ENCODE measurements at places on chromosomes 5 and 9.
A peak's percentile ranks its signal among the peaks of the same experiment; 100 is the strongest.

DNA sequence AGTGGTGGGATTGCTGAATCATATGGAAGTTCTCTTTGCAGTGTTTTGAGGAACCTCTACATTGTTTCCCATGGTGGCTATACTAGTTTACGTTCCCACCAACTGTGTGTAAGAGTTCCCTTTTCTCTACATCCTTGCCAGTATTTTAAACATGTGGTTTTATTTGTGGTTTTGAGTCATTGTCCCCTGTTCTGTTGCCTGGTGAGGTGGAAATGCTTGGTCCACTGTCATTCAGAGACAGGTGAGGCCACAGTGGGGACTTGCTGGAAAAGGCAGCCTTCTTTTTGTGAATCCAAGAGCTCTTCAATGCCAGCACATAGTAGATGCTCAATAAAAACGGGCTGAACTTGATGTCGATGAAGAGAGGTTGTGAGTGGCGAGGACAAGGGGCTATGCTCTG, 44.2 kb downstream of the SH3PXD2B start:
- DNase-seq, result peak; percentile 74

DNA sequence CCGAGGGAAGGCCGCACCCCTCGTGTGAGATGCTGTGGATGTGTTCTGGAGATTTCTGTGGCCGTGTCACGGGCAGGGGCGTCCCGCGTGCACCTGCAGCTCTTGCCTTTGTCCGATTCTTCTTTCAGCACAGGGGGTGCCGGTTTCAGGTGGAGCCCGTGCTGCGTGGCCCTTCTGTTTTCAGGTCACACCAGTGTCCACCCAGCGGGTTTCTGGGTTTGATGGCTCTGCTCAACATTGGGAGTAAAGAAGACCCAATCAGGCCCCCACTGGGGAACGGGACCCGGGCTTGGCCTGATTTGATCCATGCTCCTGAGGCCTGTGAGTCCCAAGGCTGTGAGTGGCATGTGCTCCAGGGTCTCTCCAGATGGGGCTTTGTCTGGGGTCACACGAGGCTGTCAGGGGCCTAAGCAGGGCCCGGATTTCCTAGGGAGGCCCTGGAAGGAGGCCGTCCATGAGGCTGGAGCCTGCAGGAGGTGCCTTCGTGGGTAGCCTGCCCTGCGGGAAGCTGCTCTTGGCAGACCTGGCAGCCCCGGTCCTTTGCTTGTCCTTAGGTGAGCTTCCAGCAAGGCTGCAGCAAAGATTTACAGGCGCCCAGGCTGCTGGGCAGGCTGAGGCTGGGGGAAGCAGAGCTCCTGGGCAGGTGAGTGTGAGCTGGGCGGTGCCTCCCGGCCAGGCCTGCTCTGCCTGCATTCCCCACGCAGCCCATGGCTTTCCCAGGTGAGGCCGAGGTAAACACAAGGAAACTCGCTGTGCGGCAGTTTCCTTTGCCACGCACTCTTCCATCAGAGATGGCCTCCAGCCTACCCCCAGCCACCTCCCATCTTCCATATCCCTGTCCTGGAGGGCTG, 12.8 kb downstream of the MRPL36 start:
- no peak for DNase-seq

GRCh38 chr5:80756292-80756691, 101.5 kb upstream of the DHFR start:
- DNase-seq, result no peak

- DNase-seq, result no peak
These were observed 78.9 kb downstream of the FAM170A start for GRCh38 chr5:119708076-119708790.

- no peak for DNase-seq
These were observed 147.0 kb downstream of the CSNK1G3 start for GRCh38 chr5:123659011-123659410.

- DNase-seq, result no peak
These were observed 56.7 kb upstream of the SLC44A1 start for GRCh38 chr9:105187781-105188180.

DNA sequence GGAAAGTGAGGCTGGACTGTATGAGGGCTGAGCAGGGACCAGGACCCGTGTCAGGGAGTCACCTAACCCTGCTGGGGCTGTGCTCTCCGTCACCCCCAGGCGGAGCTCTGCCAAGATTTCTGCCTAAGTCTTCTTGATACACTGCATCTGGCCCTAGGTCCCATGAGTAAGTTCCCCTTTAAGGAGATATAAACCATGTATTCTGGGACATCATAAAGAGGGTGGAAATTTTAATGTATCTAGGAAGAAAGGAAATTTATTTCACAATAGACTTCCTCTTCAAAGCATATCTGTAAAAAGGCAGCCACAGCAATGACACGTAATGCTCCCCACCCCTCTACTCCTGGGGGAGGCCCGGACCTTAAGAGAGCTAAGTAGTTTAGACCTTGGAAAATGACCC, 183.4 kb downstream of the FBXL7 start:
- DNase-seq, result no peak

DNA sequence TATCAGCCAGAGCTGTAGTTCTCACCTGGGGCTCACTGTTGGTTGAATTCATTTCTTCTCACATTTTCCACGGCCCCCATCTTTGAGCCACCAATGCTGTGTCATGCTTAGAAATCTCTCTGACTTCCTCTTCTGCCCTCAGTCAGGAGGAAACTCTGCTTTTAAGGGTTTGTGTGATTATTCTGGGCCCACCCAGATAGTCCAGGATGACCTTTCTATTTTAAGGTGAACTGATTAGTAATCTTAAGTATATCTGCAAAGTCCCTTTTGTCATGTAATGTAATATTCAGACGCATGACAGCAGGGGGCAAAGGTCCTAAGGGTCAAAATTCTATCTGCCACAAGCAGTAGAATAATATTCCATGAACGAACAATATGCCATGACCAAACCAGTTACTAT, 88.4 kb downstream of the AK8 start:
- no peak for DNase-seq

DNA sequence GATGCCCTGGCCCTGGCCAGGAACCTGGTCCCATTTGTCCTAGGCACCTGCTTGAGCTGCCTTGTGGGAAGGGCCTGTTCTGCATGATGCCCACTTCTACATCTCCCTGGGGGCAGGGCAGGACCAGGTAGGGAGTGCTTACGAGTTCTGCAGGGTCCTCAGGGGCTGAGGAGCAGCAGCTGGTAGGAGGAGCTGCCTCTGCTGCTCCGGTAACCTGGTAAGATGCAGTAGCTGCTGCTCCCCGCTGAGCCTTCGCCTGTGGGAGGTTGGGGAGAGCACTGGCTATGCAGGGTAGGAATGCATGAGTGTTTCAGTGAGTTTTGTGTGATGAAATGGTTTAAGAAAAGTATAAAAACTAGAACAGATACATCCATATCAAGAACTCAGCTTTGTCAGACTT, 13.6 kb downstream of the LRRC8A start:
- no peak for DNase-seq

DNA sequence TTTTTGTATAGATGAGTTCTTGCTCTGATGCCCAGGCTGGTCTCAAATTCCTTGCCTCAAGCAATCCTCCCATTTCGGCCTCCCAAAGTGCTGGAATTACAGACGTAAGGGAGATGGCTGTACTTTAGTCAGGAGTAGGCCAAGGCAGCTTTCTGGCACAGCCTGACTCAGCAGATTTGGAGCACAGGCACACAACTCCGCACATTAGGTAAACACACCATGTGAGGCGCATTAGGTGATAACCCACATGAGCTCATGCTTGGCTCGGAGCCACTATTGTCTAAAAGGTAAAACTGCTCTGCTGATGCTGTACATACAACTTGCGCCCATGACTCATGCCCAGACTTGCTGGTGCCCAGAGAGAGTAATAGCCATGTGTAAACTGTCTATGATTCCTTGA, 1157.9 kb downstream of the TAF11L14 start:
- no peak for DNase-seq

GRCh38 chr5:2904399-2904798, 152.9 kb upstream of the IRX2 start:
- no peak for DNase-seq

DNA sequence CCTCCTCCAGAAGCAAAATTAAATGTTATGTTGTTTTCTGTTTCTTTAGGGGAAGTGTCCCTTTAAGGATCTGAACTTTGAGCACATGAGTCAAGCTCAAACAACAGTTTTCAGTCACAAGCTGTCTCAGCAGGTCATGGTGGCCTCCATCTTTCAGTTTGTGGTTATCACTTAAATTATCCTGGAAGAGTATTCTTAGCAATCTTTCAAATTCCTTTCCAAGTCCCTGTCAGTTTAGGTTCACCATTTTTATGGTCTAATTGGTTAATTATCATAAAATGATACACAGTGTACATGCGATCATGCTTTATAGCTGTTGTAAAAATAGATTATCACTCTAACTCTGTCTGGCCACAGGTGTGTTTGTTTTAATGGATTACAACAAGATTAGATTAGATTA, 43.1 kb upstream of the SELENOP start:
- no peak for DNase-seq

DNA sequence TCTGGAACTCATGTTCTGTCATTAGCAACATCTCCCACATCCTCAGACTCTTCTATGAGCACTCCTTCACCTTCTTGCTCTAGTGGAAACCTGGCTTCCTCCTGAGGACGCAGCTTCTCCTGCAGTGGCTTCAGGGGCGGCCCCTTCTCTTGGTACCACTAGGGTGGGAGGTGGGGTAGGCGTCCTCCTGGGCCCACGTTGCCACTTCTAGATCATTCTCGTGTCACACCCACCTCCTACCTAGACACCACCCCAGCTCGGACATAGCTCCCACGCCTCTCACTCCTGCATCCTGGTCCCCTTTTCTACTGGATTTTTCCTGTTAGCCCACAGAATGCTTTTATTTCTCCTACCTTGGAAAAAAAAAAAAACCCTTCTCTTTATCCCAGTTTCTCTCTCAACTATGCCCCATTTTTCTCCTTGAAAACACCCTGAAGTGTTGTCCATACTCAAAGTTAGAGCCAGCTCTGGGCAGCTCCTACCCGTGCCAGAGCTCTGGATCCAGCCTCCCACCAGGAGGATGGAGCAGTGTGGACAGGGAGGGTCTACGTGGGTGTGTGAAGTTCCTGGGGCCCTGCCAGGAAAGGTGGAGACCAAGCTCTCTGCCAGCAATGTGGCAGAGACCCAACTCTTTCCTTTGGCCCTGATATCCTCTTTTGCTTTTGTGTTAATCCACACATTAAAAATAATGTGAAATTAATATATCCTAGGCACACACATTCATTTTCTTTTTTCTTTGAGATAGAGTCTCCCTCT, 179.2 kb downstream of the HSPA4 start:
- DNase-seq, result no peak

- DNase-seq, result no peak
These were observed 66.0 kb downstream of the FER start for GRCh38 chr5:108813673-108814072.

DNA sequence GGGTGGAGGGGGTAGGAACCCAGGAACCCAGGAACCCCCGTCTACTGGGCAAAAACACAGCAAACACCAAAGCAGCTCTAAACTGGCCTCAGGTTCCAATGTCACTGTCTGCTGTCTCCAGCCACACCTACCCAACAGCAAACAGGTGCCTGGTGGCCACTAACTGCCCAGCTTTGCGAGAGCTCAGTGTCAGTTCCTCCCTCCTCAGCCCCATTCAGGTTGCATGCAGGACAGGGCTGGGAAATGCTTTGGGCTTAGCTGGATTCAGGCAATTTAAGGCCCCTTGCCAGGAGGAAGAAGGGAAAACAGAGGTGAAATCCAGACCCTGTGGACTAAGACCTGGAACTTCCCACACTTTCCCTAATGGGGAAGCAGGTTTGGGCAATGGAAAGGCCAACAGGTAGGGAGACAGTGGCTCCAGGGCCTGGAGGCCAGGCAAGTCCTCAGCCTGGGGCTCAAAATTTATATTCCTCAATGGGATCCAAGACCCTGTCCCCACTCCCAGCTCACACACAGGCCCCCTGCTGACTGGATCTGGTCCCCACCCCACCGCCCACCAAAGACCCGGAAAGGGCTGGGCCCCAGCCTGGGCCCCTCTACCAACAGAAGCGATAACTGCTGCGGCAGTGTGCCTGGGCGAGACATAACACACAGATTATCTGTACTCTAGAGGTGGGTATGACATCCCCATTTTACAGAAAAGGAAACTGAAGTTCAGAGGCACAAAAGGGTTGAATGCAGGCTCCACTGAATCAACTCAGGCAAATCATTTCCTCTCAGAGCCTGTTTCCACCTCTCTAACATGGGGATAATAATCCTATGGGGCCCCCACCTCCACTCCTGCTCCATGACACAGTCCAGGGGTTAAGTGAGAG, 3.5 kb downstream of the EEIG1 start:
- no peak for DNase-seq

- no peak for DNase-seq
These were observed 20.5 kb downstream of the SWI5 start for GRCh38 chr9:128296340-128297220.

- no peak for DNase-seq
These were observed 37.0 kb downstream of the AGTPBP1 start for GRCh38 chr9:85704744-85705143.

Measured in bone marrow (tissue), 2 donors.